Chondrocyte (in vitro differentiated cells): ENCODE measurements at places on chromosomes 1 and 21. TPM values are rescaled to one million over a fixed set of nuclear protein-coding genes. Genes with fewer than 3 reads are reported as not detected.

GRCh38 chr1:228108742-228109072 is 392 bp downstream of the MRPL55 start:
- no peak for DNase-seq

- no peak for DNase-seq
Observed at GRCh38 chr1:217506878-217507277, 124.0 kb downstream of the GPATCH2 start.

DNA sequence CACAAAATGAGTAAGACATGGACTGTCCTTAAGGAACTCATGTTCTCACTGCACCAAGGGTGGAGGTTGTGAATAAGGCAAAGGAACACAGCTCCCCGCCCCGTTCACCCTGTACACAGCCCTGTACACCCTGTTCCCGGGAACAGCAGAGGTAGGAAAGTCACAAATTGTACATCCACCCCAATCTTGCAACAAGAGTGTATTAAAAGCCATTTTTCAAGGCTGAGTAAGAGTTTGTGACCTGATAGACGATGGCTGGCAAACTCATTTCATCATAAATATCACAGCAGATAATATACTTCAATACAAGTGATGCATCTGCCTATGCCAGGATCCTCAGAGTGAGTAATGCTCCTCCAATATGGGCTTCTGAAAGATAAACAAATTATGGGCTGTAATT is 52.5 kb upstream of the CAMK1G start:
- DNase-seq, result no peak

- no peak for DNase-seq
Observed at GRCh38 chr1:101100674-101101073, 75.1 kb upstream of the DPH5 start.

DNA sequence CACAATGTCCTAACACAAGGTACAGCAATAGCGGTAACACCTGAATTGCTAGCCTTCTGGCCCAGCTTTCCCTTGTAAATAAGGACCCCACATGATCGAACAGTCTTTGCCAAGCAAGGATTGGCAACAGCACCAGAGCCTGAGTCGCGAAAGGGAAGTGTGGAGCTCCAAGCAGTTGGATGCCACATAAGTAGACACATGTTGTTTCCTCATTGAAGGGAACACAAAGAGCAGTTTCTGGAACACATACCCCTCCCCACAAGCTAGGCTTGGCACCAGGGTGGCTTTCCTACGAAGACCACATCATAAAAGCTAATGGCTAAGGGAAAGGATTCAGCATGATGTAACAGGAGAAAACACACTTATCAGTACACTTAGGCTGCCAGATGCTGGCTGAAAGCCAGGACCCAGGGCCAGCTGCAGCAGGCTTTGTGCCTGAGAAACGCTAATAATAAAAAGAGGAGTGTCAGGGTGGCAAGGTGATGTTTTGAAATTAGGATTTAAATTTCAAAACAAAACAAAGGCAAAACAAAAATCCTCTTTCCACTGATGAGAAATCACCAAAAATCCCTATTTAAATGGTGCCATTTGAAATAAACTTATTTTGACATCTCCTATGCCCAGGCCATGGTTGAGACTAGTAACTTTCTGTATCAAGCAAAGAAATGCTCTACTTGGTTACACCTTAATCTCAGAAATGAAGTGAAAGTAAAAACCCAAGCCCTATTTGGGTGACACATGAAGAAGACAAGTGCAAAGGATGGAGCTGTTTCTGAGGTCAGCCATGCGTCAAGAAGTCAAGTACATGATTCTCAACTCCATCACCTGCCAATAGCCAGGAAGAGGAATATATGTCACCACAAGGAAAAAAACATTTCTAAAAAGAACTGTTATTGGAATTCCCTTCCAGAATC is 11.9 kb upstream of the CPLANE2 start:
- peak; percentile 43 for DNase-seq

GRCh38 chr1:174232761-174233160 is 73.4 kb downstream of the RABGAP1L start:
- DNase-seq, result no peak

The CLDN14 gene
- total RNA-seq, result not detected in 3 replicates

The KCNN3 gene
- total RNA-seq, result 0.92 to 1.8 TPM (median 1.5 TPM) in 3 replicates

The OR2M3 gene
- not detected in 3 replicates for total RNA-seq

The FAM3B gene
- total RNA-seq, result not detected in 3 replicates
